Right renal pelvis (tissue), 4 donors: ENCODE measurements at places on chromosomes 16 and 17.

- no peak for DNase-seq
These were observed 114.4 kb downstream of the XYLT1 start for GRCh38 chr16:17356243-17356933.

- DNase-seq: no peak
These were observed 26.5 kb upstream of the NF1 start for GRCh38 chr17:31068291-31068690.

GRCh38 chr16:17313085-17313611 lies 157.6 kb downstream of the XYLT1 start:
- no peak for DNase-seq

DNA sequence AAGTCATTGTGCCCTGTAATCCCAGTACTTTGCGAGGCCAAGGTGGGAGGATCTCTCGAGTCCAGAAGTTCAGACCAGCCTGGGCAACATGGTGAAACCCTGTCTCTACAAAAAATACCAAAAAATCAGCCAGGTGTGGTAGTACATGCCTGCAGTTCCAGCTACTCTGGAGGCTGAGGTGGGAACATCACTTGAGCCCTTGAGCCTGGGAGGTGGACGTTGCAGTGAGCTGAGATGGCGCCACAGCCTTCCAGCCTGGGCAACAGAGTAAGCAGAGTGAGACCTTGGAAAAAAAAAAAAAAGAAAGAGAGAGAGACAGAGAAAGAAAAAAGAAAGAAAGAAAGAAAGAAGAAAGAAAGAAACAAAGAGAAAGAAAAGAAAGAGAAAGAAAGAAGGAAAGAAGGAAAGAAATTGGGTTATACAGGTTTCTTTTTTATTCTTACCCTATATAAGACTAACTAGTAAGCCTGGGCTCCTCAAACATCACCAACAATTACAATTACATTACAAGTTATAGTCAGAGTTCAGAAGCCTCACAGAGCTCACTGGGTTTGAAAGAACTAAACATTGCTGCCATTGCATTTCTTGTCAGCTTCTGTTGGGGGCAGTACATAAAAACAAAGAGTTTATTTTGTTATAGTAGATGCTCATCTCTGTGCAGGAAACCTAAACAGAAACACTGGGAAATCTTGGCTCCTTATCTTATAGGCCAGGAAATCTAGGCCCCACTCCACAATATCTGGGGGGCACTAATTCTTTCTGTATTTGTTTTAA lies 6.7 kb upstream of the ABCA9 start:
- no peak for DNase-seq

DNA sequence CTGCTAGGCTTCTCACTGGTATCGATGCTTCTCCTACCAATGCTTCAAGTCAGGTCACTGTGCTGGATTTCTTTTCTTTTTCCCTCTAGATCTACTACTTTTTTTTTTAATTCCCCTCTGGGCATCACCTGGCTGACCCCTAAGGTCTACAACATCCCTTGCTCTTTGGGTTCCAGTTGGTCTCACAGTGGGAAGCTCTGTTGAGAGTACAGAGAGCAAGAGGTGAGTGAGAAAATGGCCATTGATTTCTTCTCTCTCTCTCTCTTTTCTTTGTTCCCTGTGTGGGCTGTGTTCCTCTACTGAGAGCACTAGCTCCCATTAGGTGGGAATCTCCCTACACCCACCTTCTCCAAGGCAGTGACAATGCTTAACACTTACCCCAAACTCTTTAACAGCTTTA lies 413.4 kb downstream of the KCNJ2 start:
- DNase-seq: no peak

GRCh38 chr16:27999687-28000086 lies 63.8 kb downstream of the GSG1L start:
- DNase-seq: no peak

GRCh38 chr17:15431766-15432165 lies 35.7 kb downstream of the CDRT4 start:
- DNase-seq: no peak

GRCh38 chr16:23248261-23249194 lies 53.6 kb upstream of the SCNN1B start:
- no peak for DNase-seq

DNA sequence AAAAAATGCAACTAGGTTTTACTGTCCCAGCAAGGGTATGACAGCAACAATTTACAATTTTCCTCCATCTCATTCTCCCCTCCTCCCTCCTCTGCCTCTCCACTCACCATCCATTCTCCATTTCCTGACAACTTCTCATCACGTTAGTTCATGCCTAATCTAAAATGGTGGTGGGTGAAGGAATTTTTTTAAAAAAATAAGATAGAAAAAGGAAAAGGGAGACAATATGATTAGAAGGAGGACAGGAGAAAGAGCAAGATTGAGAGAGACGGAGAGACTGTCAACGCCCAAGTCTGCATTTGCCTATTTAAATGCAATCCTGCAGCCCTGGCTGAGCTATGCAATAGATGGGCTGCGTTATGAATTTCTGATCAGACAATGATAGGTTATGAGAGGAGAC lies 380.7 kb upstream of the PSMD7 start:
- no peak for DNase-seq

- DNase-seq: no peak
These were observed 25.4 kb upstream of the NSRP1 start for GRCh38 chr17:30091121-30091670.

- DNase-seq: no peak
These were observed 50.5 kb downstream of the ASIC2 start for GRCh38 chr17:33242375-33243124.

GRCh38 chr16:66434619-66435430 lies 7.7 kb downstream of the BEAN1 start:
- DNase-seq: no peak

GRCh38 chr17:39617446-39618245 lies 9.1 kb upstream of the PPP1R1B start:
- no peak for DNase-seq

GRCh38 chr17:18248300-18248731 lies 10.2 kb downstream of the FLII start:
- DNase-seq: no peak

DNA sequence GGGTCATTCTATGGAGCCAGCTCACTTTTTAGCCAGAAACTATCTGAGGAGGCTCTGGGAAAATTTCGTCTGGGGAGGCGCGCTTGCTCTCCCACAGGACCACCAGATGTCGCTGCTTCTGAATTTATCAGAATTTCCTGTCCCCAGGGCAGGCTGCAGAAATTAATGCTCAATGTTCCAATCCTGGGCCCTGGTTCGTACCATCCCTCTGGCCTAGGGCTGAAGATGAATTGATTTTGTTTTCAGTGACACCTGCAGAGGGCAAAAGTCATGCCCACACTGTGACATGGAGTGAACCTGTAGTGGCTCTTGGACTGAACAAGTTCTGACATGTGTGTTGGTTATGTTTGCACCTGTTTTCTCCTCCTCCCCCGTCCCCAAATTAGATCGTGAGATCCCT lies 482.6 kb downstream of the NPIPA7 start:
- peak; percentile 15 for DNase-seq

GRCh38 chr16:25006504-25007056 lies 8.6 kb downstream of the ARHGAP17 start:
- no peak for DNase-seq

DNA sequence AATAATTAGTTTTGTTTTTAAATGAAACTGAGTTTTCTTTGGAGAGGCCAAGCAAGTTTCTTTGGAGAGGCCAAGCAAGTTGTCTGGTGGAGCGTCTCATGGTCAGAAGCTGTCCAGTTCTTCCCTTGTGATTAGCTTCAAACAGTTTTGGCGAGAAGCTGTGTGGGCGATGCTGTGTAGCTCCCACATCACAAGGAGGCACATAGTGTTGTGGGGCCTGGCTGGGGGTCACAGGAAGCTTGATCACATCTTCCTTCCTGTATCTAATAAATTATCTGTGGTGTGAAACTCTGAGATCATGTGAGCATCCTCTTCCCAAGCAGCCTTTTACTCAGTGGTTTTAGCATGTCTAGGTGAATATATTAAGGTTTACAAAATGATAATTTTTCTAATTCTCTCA lies 33.9 kb downstream of the SPECC1 start:
- no peak for DNase-seq

GRCh38 chr16:57915811-57916488 lies 55.0 kb downstream of the CNGB1 start:
- no peak for DNase-seq

DNA sequence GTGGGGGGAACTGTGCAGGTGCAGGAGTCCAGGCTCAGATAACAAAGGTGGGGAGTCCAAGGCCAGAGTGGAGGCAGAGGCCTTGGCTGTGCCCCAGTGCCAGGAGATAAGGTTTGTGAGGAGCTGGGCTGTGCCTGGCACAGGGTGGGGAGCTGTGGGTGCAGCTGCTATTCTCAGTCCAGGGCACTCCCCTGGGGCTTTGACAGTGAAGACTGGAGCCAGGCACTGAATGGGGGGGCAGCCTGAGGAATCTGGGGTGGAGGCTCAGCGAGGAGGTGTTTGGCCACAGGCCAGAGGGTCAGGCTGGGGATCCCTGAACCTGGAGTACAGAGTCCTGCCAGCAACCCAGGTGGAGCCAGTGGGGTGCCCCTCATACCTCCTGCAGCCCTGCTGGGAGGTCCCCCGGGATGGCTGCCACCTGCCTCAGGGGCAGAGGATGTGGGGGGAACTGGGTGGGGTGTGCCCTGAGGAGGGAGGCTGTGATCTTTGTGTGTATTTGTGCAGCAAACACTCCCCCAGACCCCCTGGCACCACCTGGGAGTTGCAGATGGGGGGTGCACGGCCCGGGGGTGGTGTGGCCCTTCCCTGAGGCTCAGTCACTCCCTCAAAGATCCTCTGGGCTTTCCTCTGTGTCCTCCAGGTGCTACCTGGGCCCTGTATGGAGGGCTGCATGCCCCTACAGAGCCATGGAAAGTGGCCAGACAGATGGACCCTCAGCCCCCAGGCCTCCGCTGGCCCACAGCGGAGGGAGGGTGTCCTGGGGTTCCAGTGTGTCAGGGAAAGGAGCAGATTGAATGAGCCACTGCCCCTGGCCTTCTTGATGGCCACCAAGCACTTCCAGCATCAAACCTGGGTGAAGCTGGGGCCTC lies 44.5 kb upstream of the SMPD3 start:
- no peak for DNase-seq

- DNase-seq: no peak
These were observed 13.1 kb downstream of the SPATA33 start for GRCh38 chr16:89670496-89671431.

DNA sequence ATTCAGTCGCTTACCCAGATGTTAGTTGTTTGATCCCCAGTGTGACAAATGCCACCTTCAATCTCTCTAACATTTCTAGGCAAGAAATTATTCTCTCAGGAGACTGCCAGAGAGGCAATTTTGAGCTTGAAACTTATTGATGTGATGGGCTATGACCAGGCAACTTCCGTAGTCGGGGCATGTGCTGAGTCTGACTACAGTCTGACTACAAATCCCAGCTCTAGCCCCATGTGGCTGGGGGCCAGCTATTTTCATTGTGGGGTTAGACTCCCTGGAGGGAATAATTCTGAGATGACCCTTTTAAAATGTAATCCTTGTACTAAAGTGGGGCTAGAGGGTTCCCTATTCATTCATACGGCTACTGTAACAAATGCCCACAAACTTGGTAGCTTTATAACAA lies 65.9 kb downstream of the RBFOX1 start:
- no peak for DNase-seq

GRCh38 chr16:8511464-8511863 lies 78.8 kb downstream of the TMEM114 start:
- no peak for DNase-seq

- DNase-seq: no peak
These were observed 9.7 kb upstream of the ANKS4B start for GRCh38 chr16:21223787-21224186.

- DNase-seq: no peak
These were observed 205.2 kb upstream of the NLRP1 start for GRCh38 chr17:5789528-5789927.

DNA sequence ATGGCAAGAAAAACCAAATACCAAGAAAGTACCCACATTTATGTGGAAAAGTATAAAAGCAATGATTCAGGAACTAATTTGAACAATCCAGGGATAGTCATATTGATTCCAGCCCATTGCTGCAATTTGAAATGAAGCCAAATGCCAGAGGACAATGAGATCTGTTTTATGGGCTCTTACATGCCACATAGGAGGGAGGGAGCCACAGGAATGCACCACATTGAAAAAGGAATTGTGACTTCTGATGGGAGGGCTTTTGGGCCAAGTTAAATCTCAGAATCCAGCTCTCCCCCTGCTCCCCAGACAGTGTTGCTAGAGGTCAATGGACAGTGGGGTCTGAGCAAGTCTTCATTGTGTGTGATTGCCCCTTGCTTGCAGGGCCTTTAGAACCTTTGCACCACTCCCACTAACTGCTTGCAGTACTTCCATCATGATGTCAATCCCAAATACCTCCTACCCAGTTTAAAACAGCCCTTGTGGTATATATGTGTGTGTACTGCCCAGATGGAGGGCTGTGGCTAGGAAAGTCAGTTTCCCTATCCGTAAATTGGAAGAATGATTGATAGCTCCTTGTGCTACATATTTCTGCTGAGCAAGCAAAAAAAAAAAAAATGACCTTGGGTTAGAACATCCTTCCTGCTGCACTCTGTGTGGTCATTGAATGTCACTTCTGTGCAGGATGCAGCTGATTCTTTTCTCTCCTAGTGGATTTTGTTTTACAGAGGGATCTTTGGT lies 406.8 kb downstream of the UTP18 start:
- DNase-seq: no peak

GRCh38 chr17:39081851-39082250 lies 69.6 kb downstream of the PLXDC1 start:
- DNase-seq: no peak

- no peak for DNase-seq
These were observed 94.6 kb downstream of the SOCS1 start for GRCh38 chr16:11161439-11161838.

DNA sequence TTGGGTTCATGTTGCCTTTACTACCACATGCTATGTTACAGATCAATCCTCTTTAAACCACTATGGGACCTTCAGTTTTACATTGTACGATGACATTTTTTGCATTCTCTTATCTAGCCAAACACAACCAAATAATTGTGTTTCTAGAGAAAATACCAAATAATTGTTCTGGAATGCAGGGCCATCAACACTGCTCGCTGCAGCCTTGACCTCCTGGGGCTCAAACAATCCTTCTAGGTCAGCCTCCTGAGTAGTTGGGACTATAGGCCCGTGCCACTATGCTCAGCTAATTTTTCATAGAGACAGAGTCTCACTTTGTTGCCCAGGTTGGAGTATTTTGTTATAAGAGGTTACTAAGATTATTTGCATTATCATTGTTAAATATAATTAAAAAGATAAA lies 237.5 kb upstream of the PMFBP1 start:
- DNase-seq: no peak

- no peak for DNase-seq
These were observed 70.3 kb downstream of the CMC2 start for GRCh38 chr16:80936410-80936809.

DNA sequence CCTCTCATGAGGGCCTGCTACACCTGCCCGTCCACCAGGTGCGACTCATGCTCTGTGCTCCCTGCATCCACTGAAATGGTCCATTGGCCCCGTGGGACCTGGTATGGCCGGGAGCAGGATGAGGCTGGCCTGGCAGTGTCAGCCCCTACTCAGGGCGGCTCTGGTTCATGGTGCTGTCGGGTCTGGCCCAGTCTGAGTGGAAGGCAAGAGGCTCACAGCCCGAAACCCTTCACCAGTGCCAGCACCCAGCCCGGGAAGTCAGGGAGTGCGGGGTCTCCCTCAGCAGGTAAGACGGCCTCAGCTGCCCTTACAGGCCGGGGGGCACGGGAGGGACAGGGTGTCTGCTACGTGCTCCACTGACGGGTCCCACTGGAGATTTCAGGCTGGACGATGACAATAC lies 40.5 kb upstream of the RASD1 start:
- no peak for DNase-seq

- no peak for DNase-seq
These were observed 3.3 kb upstream of the PITPNA start for GRCh38 chr17:1565877-1566276.

- DNase-seq: no peak
These were observed 155.2 kb upstream of the MYOCD start for GRCh38 chr17:12510535-12510934.

- no peak for DNase-seq
These were observed 7.4 kb upstream of the EPX start for GRCh38 chr17:58184986-58185761.
